ENCODE measurements at places on chromosomes 5 and 9. TPM values are rescaled to one million over a fixed set of nuclear protein-coding genes. Genes with fewer than 3 reads are reported as not detected.

EMB gene
- total RNA-seq = 6.4 TPM

NR5A1 gene
- total RNA-seq = 0.96 TPM

CD180 gene
- 2.3 TPM for total RNA-seq

TMEM174 gene
- not detected for total RNA-seq

POU5F2 gene
- 1.5 TPM for total RNA-seq

TSSK1B gene
- not detected for total RNA-seq

BTNL3 gene
- not detected for total RNA-seq

FOXD4L4 gene
- total RNA-seq = not detected

SCGB3A2 gene
- total RNA-seq = not detected

REEP5 gene
- 49.7 TPM for total RNA-seq

OCLN gene
- total RNA-seq = 0.53 TPM

ARHGAP26 gene
- total RNA-seq = 34.9 TPM

IFNA13 gene
- not detected for total RNA-seq

CATSPER3 gene
- not detected for total RNA-seq

IFNK gene
- not detected for total RNA-seq

LIX1 gene
- total RNA-seq = not detected

SLC6A7 gene
- total RNA-seq = not detected

PRLR gene
- 0.43 TPM for total RNA-seq
